ENCODE measurements at places on chromosomes 5 and 9.

DNA sequence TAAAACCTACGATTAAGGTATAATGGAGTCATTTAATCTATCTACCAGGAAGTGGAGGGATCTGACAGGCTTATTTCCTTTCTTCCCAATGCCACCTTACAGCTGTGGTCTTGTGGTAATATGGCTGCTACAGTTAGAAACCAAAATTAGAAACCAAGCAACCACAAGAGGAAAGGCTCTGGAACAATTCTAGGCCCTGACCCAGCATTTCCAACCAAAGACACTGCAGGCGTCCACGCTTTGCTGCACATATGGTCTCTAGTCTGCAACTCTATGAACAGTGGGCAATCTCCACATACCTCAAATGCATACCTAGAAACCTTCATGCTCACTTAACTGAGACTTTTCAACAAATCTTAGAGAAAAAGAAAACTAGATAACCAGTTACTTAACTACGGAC is 339.1 kb downstream of the NFIB start:
- DNase-seq = no peak

DNA sequence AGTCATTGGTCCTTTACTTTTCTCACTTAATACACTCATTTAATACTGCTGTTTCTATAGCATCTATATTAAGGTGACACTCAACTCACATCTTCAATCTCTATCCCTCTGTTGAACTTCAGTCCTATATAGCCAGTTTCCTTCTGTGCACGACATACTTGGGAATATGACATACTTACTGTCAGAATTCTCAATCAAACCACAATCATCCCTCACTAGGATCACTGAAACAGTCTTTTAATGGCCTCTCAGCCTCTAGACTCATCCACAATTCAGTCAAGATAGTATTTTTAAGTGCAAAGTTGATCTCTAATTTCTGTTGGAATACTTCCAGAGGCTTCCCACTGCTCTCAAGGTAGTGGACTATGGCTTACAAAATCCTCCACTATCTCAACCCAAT is 251.0 kb upstream of the MEF2C start:
- no peak for DNase-seq

DNA sequence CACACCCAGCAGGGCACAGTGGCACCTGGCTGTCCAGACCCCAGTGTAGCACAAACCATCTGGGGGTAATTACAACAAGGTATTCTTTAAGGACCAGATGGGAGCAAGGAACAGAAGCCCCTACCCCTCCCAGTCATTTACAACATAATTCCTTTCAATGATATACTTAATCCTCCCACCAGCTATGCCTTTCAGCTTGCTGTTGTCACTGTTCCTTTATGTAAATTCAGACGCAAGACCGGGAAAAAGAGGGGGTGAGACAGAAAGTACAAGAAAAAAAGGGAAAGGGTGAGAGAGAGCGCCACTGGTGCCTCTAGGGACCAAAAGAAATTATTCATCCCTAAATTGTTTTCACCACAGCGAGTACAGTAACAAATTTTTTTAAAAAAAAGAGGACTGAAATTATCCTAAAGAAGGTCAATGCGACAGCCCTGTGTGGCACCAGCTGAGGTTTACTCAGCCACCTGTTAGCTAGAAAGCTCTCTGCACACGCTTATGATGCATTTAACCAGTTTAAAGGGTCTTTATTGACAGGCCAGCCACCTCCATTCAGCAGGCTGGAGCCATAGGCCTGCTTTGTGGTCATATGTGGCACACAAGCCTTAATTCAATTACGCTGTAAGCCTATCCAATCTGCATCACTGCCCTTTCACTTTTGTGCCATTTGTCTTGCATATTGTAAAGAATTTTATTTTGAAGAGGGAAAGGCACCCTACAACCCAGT is 210.2 kb upstream of the ISL1 start:
- peak; percentile 94 for DNase-seq

DNA sequence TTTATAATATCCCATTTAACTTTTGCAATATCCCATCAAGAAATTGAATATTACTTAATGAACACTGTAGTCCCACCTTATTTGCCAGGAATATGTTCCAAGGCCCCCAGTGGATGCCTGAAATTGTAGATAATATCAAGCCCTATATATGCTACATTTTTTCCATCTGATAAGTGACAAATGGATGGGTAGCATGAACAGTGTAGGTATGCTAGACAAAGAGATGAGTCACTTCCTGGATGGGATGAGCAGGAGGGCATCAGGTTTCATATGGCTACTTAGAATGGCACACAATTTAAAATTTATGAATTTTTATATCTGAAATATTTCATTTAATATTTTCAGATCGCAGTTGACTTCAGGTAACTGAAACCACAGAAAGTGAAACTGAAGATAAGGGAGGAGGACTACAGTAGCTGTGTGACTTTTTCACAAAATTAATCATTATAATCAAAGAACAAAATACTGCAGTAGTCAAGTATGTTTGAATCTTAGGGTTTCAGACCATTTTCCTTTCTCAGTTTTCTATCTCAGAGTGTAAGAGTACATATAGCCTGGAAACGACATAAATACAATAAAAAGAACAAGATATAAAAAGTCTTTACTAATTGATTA is 636.4 kb upstream of the ARRDC3 start:
- no peak for DNase-seq

DNA sequence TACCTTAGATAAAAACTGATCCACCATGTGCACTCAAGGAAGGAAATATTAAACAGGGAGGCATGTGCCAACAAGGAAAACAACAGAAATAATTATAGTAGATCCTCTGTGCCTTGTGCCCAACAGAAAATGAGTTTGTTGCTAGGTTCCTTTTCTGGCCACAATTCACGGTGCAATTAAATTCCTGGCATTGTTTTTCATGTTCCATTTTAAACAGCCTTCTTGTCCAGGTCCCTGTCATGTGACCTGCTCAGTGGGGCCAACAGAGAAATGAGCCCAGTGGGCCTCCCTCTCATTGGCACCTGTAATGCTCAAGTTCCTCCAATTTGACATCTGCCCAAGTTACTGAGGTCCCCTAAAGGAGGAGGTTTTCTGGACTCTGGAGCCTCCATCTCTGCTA is 56.5 kb downstream of the SPOCK1 start:
- DNase-seq = no peak

GRCh38 chr9:73199886-73200285 is 48.2 kb downstream of the ANXA1 start:
- peak; percentile 27 for DNase-seq

DNA sequence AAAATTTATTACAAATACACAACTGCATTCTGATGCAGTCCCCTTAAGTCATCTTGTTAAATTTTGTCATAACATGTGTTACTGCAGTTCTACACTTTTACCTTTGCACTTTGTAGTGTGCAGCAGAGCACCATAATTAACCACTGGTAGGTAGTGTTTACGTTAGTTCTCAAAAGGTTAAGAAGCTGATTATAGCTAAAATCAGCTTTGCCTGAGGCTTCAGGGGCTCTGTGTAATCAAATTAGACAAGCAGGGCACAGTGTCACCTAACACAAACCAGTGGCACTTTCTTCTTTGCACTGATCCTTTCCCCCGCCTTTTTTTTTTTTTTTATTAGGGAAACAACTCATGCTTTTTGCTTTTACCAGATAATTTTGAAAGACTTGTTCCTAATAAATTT is 26.1 kb downstream of the POU5F2 start:
- peak; percentile 93 for DNase-seq

- no peak for DNase-seq
These were observed 165.1 kb downstream of the CAAP1 start for GRCh38 chr9:26727471-26727870.

DNA sequence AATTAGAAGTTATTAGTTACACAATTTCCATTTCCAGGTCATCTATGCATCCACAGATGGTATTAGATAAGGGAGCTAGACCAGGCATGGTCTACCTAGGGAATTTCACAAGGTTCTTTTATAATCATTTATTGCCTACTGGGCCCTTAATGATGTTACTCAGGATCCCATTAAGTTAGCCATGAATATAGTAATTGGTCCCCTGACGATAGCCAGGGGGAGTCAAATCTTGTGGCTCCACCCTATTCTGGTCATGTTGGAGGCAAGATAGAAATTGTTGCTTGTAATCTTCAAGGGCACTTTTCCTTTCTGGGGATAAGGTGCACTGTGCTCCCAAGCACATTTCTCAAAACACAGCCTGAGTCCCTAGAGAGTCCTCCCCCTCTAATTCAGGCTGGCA is 14.1 kb upstream of the ELL2 start:
- peak; percentile 0 for DNase-seq

DNA sequence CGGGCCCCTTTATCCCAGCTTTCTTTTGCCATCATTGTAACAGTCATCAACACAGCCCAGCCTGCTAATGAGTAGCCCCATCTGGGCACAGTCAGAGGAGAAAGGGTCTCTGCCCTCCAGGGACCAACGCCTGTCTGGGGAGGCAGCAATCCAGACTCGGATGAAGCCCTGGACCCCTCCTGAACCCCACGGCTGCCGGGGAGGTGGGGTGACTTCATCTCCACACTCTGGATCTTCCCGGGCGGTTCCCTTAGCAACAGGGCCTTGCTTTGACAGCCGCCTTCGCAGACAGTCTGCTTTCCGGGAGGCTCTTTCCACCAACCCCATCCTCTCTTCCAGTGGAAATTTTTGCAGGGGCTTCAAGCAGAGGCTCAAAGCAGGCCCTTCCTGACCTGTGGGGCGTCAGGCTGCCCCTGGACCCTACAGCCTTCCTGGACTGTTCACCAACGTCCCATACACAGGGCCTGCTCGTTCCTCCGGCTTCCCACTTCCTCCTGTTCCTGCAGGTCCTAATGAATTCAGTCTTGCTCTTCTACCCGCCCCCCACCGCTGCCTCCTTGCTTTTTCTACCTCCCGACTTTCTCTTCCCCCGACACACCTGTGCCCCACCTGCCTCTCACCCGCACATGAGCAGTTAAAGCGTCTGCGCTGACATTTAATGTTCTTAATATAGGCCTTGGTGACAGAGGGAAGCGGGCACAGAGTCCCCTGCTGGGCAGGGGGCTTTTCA is 161.7 kb upstream of the MVB12B start:
- DNase-seq = no peak

DNA sequence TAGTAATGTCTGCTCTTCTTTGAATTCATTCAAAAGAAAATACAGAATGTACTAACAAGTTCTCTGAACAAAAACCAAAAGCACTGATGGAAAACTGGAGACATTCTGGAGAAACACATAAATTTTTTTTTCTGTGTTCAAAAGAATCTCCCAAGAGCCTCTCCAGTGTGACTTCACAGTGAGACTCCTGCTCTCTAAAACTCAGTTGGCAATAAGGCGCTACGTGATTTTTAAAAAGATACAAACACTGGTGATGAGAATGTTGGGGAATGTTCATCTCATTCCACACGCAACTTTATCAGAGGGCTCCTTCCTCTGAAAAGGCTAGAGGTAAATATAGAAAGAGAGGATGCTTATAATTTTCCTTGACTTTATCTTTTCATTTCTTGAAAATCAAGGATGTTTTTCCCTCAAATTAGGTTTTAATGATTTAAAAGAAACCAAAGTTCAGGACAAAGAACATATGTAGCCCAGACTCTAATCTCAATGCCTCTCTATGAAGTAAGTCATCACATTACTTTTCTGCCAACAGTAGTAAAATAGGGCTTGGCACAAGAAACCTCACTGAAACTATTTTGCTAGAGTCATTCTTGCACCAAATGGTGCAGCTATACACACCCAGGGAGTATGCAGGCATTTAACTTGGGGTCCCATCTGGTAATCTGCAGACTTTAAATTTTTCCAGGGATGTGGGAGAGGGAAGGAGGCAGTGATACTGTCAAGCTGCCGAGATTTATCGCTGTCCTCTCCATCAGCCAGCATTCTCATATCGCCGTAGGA is 12.9 kb upstream of the AOPEP start:
- DNase-seq = no peak

DNA sequence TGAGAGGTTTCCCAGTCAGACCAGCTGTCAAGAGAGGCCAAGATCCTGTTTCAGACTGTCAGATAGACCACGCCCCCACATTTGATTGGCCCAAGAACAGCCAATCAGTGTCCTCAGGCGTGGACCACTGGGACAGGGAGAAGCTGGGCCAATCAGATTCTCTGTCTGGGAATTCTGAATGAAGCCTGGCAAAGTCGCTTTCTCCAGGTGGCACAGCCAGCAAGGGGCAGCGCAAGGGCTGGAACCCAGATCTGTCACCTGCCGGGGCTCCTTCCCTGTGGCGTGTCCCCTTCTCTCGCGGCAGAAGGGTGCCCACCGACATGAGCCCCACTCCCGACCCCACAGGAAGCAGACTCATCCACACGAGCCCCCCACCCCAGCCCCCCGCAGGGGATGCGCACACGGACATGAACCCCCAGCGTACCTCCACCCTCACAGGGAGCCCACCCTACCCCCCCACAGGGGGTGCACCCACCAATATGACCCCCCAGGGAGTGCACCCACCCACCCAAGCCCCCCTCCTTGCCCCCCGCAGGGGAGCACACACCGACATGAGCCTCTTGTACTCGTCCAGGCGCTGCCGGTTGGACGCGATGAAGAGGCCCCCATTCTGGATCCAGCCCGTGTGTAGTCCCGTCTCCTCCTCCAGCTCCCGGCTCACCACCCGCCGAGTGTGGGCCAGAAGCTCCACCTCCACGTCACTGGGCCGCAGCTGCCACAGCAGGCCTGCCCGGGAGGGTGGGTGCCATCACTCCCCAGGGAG is 6.1 kb downstream of the SARDH start:
- DNase-seq = peak; percentile 98

DNA sequence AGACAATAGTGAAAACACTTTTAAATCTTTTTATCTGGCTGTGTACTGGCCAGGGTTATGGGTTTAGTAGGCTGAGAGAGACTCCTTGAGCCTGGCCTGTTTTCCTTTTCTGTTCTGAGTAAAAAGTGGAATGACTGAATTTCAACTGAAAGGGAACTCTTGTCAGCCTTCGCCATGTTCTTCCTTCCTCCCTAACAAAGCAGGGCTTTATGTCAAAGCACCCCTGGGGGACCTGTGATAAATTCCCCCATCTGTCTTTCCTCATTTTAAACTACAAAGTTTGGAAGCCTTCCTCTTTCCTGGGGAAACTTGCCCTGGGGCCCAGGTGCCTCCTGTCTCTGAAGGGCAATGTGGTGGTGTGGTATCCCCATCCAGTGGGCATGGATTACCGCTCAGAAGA is 29.7 kb downstream of the LARP1 start:
- DNase-seq = no peak

DNA sequence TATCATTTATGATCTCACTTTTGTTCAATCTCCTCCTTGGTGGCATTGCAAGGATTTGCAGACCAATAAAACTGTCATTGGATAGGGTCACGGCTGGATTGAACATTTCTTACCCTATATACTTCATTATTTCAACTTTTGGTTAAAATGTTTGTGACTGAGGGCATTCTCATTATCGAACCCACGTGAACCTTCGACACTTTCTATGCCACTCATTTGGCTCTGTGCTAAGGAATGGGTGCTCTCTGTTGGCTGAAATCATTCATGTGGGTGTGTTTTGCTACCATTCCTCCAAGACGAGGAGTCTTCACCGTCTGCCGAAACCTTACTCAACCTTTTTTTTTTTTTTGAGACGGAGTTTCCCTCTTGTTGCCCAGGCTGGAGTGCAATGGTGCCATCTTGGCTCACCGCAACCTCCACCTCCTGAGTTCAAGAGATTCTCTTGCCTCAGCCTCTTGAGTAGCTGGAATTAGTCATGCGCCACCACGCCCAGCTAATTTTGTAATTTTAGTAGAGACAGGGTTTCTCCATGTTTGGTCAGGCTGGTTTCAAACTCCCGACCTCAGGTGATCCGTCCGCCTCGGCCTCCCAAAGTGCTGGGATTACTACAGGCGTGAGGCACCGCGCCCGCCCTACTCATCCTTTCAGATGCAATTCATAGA is 62.5 kb downstream of the CSNK1A1 start:
- DNase-seq = no peak

Measured in NCI-H82 (cell line).